ENCODE measurements at places on chromosomes 6 and 20.
A peak's percentile ranks its signal among the peaks of the same experiment; 100 is the strongest.

DNA sequence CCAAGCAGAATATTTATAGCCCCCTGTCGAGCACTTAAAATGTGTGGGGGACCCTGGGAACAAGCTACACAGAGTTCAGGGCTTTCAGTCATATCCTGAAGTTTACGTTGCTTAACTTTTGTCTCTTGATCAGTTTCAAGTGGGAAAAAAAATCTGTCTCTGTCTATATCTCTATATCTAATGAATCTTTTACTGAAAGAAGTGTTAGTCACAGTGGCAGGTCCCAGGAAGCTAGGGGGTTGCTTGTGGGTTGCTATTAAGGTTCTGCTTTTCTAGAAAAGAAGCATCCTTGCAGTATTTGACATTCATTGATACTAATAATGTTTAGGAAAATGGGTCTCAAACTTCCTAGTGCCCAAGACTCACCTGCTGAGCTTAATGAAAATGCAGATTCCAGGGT lies 76.7 kb upstream of the CLDN20 start:
- DNase-seq = peak; percentile 23

DNA sequence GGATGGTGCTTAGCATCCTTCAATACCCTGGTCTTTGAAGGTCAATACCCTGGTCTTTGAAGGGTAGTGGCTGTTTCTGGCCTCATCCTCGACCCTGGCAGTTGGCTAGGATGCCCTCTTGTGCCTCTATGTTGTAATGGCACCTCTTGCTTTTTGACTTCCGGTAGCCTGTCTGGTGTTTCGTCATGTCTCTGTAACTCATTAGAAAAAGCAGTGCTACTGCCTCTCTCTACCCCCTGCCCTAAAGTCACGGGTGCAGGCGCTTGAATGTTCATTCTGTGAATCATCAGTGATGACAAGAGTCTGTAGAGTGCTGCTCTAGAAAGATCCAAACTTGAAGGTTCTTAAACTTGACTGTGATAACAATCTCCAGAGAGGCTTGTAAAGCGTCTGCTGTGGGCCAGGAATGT lies 28.3 kb downstream of the RSPO4 start:
- DNase-seq = peak; percentile 18

- DNase-seq = no peak
These were observed 162.2 kb downstream of the GJA1 start for GRCh38 chr6:121597654-121598053.

- DNase-seq = no peak
These were observed 477.8 kb downstream of the HACE1 start for GRCh38 chr6:104381907-104382306.

- no peak for DNase-seq
These were observed 76.6 kb upstream of the QKI start for GRCh38 chr6:163337958-163338357.

Data from activated naive CD4-positive, alpha-beta T cell treated with anti-CD3 and anti-CD28 coated beads, Interleukin-2, amount 50 U/mL, for 16 hours (primary cell).